ENCODE measurements at places on chromosomes 13 and 19.
A peak's percentile ranks its signal among the peaks of the same experiment; 100 is the strongest.

GRCh38 chr19:53553156-53553555 lies 15.2 kb downstream of the ZNF331 start:
- DNase-seq, result no peak

DNA sequence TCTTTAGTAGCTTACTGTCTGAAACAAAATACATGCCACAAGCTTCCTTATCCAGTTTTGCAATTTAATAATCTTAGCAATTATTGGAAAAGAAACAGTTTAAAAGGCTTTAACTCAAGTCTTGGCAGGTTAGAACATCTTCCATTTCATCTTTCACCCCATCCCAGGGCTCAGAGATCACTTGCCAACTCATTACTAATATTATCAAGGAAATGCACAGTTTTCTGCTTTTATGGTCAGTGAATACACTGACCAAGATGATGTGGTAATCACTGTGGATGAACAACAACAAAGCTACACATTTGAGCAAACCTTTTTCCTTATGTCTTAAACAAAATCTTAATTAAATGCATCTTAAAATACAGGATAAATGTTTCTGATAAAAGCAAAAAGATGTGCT lies 48.0 kb upstream of the ITM2B start:
- no peak for DNase-seq

DNA sequence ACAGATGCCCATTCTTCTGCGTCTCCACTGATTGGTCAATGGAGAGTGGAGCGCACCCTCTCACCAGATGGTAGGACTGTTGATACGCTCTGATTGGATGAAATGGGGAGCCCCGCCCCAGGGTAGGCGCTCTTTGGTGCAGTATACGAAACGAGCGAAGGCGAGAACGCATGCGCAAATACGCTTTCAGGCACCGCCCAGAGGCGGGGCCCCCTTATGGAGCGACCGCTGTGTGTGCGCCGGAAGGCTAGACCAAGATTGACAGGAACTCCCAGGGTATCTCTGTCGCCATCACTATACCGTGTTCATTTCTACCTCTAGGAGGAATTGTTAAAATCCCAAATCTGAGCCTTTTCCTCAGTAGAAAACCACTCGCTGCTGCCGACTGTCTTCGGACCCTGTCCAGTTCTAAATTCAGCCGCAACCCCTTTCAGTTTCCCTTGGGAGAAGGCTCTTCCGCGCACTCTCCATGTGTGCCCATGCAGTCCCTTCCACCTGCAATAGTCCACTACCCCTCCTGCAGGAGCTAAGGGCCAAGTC lies 720 bp upstream of the HNRNPL start:
- no peak for DNase-seq

DNA sequence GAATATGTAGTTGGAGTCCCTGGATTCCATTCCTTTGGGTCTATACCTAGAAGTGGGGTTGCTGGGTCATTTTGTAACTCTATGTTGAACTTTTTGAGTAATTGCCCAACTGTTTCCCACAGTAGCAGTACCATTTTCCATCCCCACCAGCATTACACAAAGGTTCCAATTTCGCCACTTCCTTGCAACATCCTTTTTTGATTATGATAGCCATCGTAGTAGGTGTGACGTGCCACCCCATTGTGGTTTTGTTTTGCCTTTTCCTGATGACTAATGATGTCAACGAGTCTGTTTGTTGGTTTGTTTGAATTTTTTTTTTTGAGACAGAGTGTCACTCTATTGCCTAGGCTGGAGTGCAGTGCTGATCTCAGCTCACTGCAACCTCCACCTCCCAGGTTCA lies 3.3 kb upstream of the PEX11G start:
- DNase-seq, result no peak

- DNase-seq, result no peak
Measured at GRCh38 chr13:106919638-106920037, 351.7 kb upstream of the ARGLU1 start.

DNA sequence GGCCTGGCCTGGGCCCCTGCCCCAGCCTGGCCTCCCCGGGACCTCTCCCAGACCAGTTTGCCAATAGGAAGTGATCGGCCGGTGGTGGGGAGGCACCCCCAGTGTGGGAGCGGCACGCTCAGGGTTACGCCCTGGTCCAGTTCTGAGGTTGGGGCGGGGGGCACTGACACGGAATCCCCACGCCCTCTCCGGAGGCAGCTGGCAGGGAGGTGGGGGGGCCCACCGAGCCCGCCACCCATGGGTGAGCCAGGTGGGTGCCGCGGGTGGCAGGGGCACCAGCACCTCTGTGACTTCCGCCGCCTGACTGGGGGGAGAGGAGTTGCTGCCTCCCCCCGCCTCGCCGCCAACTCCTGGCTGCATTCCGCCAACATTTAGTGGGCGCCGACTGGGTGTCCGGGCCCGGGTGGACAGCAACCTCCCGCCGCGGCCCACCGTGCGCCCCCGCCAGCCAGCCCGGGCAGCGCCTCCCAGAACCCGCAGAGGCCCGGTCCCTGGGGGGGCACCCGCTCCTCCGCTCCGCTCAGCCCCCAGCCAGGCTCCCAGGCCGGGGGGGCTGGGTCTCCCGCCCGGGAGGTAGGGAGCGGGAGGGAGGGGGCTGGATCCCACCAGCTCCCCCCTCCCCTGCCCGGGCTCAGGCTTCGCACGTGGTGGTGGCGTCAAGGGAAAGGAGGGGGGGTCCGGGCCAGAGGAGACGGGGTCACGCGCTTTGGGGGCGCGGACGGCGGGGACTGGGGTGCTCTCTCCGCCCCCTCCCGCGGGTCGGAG lies 2.0 kb downstream of the ZBTB7A start:
- no peak for DNase-seq

- DNase-seq, result no peak
Measured at GRCh38 chr13:22592515-22592914, 588.3 kb upstream of the SGCG start.

DNA sequence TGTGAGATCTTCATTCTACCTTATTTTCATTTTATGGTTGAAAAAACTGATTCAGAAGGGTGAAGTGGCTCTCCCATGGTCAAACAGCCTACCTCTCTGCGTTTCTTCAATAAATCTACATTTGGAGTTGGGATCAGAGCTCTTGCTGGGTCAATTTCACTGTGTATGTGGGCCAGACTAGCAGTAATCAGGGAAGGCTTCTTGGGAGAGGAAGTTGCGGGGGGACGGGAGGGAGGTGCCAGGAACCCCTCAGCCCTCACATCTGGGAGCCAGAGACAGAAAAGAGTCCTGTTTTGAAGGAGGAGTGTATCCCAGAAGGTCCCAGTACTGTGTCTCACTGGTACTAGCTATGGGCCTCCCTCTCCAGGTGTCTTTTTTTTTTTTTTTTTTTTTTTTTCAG lies 934 bp downstream of the KXD1 start:
- DNase-seq, result no peak

GRCh38 chr13:28058866-28059613 lies 41.3 kb downstream of the FLT3 start:
- DNase-seq, result peak; percentile 25

DNA sequence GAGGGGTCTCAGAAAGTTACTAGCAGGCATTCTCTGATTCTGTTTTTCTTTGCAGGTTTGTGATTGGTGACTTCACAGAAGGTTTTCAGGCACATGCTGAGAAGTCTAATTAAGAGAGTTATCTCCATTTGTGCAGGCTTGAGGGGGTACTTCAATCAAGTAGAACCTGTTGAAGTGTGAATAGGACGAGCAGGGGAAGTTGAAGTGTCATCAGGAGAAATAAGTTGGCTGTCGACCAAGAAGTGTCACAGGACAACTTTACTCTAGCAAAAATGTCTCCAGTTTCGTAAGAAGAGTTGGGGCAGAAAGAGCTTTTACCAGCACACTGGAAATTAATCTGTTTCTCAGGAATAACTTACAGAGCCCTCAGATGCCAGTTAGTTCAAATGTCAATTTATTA lies 576.5 kb upstream of the SLITRK5 start:
- no peak for DNase-seq

GRCh38 chr13:49320975-49321374 lies 73.2 kb downstream of the CDADC1 start:
- DNase-seq, result no peak

- no peak for DNase-seq
Measured at GRCh38 chr13:95679722-95680121, 2.8 kb downstream of the DNAJC3 start.

DNA sequence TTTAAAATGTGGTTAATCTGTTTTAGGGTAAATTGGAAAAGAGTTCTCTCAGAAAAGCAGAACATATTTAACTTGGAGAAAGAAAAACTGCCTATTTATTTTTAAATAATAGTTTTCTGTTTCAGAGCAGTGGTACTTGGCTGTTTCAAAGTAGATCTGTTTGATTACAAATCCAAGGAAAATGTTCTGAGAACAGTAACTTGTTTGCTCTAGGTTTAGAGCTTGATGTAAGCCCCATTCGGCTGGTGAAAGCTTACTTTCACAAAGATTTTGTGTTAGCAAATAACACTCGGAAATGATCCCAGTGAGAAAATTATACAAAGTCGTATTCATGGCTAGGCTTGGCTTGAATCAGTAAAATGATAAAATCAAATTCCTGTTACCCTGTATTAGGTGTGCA lies 395.8 kb upstream of the GPC6 start:
- no peak for DNase-seq

- DNase-seq, result no peak
Measured at GRCh38 chr13:80572308-80572922, 231.5 kb upstream of the SPRY2 start.

- no peak for DNase-seq
Measured at GRCh38 chr13:37539976-37540605, 58.5 kb downstream of the POSTN start.

DNA sequence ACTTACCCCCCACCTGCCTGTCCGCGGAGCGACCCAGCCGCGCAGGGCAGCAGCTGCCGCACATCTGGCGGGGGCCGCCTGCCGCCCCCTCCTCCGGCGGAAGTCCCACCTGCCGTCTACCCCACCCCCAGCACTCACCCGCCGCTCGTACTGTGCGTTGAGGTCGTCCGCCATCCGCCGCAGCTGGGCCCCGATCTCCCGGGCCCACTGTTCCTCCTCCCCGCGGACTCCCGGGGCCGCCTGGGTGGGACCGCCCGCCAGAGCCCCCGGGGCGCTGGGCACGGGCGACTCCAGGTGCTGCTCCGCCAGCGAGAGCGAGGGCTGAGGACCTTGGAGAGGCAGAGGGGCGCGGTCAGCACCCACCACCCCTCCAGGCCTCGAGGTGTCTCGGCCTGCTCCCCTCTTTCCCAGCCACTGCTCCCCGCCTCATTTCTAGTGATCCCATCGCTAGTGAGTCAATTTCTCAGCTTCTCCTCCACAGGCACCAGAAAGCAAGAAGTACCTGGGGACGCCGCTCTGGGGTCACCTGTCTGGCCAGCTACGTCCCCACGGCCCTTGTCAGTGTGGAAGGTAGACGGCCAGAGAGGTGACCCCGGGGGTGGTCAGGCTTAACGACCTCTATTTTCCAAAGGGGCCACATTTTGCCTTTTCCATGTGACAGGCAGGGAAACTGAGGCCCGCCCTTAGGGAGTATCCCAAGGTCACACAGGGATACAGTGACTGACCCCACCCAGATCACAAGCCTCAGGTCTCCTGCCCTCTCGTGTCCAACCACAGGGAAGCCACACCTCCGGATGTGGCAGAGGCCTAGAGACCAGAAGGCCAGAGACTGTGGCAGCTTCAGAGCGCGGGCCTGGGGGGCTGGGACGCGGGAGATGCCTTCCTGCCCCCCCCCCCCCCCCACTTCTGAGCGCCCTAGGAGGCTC lies 4.3 kb downstream of the BBC3 start:
- no peak for DNase-seq

DNA sequence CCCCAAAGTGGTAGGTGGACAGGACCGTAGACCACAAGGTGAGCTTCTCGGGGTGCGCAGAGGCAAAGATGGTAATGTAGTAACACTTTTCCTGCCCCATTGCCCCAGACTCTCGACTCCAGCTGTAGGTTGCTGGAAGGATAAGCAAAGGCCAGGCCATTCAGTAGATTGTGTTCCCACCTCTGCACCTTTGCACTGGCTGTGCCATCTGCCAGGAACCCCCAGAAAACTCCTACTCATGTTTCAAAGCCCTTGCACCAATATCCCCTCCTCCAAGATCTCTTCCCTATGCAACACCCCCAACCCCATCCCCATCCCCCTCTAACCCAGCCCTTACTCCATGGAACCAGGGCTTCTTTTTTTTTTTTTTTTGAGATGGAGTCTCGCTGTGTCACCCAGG lies 18.3 kb downstream of the IL12RB1 start:
- DNase-seq, result no peak

- no peak for DNase-seq
Measured at GRCh38 chr13:24060993-24061392, 99.5 kb upstream of the SPATA13 start.

DNA sequence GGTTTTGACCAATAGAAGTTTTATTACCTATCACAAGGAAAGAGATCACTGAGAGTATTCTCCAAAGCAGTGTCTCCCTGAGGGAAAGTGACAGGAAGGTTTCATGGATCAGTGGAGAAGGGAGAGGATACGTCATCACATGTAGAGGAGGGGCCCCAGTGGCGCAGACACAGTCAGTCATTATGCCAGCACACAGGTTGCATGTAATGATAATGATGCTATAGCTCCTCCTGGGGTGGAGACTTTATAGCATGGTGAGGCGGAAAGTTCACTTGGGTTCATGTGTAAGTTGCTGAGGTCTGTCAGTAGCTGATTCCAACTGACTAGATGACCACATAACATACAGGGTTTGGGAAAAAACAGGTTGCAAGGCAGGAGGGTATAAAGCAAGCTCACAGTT lies 88.8 kb downstream of the FNDC3A start:
- DNase-seq, result no peak

GRCh38 chr13:26558074-26558805 lies 757 bp downstream of the WASF3 start:
- DNase-seq, result no peak

- DNase-seq, result no peak
Measured at GRCh38 chr13:44750630-44751029, 174.5 kb upstream of the TSC22D1 start.

DNA sequence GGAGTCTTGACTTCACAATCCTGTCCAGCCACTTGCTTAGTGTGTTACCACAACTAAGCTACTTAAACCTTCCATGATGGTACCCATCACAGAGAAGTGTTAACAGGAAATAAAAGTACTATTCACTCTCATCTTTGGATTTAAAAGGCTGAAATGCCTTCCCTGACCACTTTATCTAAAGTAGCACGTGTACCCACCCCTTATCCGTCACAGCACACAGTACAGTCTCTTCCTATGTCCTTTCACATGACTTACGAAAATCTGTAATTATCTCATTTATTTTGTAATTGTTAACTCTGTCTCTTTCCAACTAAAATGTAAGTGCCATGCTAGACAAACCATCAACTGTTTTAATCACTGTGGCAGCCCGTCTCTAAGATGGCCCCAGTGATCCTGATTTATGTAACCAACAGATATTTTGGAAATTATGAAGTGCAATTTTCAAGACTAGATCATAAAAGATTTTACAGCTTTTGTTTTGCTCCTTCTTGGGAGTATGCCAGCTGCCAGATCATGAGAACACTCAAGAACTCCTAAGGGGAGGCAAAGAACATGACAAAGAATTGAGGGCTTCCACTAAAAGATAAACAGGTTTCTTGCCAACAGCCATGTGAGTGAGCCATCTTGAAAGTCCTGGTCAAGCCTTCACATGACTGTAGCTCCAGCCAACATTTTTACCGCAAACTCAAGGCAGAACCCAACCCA lies 44.9 kb downstream of the DIAPH3 start:
- no peak for DNase-seq

- DNase-seq, result no peak
Measured at GRCh38 chr19:42361545-42361910, 28.6 kb downstream of the CNFN start.

- no peak for DNase-seq
Measured at GRCh38 chr13:109951491-109951890, 165.1 kb upstream of the IRS2 start.

GRCh38 chr19:40768869-40769268 lies 6.5 kb upstream of the MIA start:
- no peak for DNase-seq

GRCh38 chr19:47019431-47020041 lies at the start of gene NPAS1:
Gene NPAS1, plus strand, starts transcription at chr19:47019837. Its CDS starts 1,211 bp downstream, at chr19:47021048.
- no peak for DNase-seq
